ENCODE measurements at places on chromosomes 7 and 10.

DNA sequence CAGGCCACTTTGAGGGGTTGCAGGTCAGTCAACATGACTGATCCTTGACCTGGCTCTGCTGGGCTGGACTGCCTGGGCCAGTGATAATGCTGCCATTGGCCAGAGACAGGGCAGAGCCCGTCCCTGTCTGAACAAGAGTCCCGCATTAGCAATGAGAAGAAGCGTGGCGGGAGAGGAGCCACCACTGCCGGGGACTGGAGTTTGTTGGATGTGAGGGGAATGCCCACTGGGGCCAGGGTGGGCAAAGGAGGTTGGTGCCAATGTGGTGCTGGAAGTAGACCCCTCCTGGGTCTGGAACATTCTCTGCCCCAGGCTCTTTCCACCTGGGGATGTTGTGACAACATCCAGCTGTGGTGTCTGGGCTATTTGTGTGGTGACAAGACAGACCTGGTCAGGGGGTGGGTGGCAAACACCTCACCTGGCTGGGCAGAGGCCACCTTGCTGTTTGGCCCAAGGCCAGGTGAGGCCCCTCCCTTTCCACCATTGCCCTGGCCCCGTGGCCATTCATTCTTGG is 7.6 kb downstream of the SAP25 start:
- no peak for DNase-seq

GRCh38 chr10:55330486-55330885 is 529.5 kb upstream of the PCDH15 start:
- no peak for DNase-seq

DNA sequence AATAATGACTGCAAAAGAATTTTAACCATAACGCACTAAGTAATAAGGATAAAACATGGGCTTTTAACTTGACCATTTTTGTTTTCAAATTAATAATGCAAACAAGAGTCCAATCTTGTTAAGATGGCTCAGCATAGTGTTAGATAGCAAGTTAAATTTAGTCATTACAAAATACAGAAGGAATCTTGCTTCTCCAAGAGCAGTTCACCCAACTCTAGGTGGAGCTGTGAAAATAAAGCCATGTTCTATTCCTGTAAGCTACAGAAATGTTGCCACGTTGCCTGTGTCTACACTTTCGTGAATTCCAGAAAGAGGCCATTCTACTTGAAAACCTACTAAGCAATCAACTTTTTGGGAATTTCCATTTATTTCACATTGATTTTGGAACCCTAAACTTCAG is 191.9 kb downstream of the SFMBT2 start:
- DNase-seq: no peak

- DNase-seq: no peak
Measured at GRCh38 chr7:5064391-5065106, 18.9 kb downstream of the RBAK start.

DNA sequence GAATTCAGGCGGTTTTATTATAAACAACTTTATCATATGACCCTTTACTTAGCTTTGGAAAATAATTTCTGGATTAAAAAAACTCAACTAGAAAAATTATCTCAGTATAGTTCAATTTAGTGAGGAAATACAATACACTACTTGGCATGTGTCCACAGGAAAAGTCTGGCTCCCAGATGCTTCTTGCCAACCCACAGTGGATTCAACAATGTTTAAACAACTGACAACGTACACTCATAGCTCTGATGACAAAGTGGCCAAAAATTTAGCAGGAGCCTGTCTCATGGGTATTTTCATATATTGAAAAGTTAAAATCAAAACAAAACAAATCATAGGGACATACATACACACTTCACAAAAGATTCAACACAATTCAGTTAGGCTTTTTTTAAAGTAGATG is 158.8 kb downstream of the SKAP2 start:
- DNase-seq: peak; percentile 94

GRCh38 chr7:28182071-28182471 is 1.5 kb upstream of the JAZF1 start:
- no peak for DNase-seq

DNA sequence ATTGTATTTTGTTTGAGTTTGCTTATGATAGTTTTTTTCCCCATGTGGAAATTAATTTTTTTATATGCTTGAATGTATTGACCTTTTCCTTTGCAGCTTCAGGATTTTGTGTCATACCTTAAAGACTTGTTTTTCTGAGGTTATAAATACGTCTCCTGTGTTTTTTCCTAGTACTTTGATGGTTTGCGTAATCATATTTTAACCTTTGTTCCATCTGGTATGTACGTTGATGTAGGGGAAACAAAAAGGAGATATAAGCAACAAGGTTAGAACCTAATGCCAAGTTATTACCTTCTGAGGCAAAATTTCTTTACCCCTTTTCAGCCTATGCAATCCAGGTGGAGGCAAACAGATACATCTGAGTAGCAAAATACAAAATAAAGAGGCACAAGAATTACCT is 17.9 kb downstream of the FGL2 start:
- DNase-seq: no peak

GRCh38 chr7:123819001-123819400 is 26.0 kb upstream of the HYAL4 start:
- DNase-seq: no peak

DNA sequence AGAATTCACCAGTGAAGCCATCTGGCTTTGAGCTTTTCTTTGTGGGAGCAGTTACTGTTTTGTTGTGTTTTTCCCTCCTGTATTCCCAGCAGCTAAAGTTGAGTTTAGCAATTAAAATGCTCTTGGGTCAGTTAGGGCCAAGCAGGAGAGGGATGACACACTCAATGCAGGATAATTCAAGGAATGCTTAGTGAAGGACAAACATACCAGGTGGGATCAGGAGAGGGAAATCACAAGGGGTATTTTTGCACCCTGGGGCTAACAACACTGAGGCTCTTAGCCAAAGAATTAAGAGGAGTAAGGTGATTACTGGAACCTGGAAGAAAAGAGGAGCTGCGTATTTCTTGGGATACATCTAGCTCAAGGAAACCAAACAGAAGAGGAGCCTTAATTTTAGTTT is 82.4 kb upstream of the KCND2 start:
- DNase-seq: no peak

- DNase-seq: no peak
Measured at GRCh38 chr10:109191823-109192222, 731.5 kb downstream of the XPNPEP1 start.

DNA sequence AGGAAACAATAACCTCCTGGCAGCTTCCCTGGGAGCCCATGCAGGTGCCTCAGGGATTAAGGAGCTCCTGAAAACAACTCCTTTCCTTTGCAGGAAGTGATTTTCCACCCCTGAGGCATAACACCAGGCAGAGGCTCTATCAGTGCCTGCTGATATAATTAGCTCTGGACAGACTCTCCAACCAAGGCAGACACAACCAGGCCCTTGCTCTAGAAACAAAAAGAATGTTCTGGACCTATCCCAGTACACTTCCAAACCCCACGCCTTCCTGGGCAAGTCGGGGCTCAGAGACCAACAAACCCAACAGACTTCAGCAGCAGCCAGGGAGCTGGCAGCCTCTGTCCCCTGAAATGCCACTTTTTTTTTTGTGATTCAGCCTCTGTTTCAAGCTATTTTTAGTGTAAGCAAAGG is 247.1 kb downstream of the KCNMA1 start:
- DNase-seq: no peak

DNA sequence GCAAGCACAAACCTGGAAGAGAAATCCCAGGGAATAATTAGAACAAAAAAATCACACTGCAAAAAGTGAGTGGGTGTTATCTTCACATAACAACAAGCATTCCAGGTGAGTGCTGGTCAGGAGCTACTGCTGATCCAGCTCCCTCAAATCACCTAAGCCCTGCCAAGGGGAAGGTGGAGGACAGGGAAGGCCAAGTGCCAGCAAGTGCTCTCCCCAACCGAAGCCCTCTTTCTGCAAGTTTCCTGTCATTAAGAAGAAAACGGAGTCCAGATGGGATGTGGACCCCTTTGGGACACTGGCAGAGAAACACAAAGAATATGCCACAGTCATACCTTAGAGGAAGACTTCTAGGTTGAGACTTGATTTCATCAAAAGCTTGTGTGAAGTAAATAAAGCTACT is 933.0 kb upstream of the ZNF722 start:
- DNase-seq: no peak

DNA sequence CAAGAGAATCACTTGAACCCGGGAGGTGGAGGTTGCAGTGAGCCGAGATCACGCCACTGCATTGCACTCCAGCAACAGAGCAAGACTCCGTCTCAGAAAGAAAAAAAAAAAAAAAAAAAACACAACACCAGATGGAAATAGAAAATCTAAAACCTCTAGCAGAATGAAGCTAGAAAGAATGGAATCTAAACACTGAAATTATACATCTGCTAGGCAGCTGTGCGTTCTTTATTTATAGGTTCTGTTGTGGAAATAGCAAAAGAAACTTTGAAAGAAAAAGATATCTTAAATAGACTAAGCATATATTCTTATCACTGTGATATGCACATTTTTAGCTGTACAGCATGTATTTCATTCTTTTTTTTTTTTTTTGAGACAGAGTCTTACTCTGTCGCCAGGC is 17.1 kb downstream of the BMPR1A start:
- peak; percentile 59 for DNase-seq

DNA sequence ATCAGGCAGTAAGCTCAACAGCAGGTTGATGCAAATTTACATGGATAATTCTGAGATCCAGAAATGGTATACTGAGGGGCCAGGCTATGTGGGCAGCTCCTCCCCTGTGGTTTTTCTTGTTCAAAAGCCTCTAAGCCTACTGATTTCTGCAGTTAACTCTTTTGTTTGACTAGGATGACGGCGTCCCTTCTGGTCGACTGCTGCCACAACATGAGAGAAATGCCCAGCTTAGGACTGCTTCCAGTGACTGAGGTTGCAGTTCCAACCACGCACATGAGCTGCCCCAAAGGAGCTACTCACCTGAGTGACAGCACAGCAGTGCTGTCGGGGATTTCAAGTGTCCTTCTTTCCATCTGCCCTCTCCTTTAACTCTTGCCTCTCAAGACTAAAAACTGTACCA is 973.0 kb upstream of the GHITM start:
- DNase-seq: no peak

- no peak for DNase-seq
Measured at GRCh38 chr7:134931487-134931886, 54.8 kb upstream of the AGBL3 start.

GRCh38 chr7:38335492-38336147 is 62.2 kb upstream of the TARP start:
- peak; percentile 67 for DNase-seq

DNA sequence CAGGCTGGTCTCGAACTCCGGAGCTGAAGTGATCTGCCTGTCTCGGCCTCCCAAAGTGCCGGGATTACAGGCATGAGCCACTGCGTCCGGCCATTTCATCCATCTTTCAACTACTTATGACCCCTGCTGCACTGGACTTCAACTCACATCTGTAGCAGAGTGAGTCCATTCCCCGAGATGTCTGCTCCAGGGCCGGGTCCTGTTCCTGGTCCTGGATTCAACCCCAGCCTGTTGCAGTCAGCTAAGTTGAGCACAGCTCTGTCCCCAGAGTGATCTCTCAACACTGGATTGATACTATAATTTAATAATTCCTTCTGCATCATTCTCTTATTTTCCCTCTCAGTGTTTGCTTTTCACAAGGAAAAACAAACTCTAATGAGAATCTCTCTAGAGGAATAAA is 25.8 kb downstream of the PRTFDC1 start:
- no peak for DNase-seq

GRCh38 chr7:139743967-139744767 is 33.6 kb downstream of the HIPK2 start:
- DNase-seq: no peak

DNA sequence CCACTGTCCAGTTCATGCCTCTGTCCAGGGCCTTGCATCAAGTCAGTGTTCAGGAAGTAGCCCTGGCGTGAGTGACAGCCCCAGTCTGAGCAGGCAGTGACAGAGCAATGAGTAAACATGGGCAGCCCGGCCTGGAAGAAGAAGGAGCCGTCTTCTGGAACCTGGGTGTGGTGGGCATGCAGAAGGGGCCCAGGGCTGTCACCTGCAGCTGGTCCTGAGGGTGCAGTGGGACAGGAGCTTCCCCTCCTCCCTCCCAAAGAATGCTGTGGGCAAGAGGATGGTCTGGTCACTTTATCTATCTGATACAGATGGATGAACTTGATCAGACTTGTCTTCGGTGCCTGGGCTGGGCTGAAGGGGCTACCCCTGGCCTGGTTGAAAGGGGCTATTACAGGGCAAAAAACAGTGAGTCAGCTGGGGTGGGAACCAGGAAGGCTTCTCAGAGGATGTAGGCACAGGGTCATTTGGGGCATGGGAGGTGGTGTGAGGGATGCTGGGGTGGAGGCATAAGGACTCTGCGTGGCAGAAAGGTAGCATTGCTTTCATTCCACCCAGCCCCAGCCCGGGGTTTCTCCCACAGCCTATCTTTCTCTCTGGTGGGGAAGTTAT is 42.7 kb upstream of the PPIF start:
- no peak for DNase-seq

- peak; percentile 44 for DNase-seq
Measured at GRCh38 chr10:125812128-125812750, 10.8 kb downstream of the UROS start.

DNA sequence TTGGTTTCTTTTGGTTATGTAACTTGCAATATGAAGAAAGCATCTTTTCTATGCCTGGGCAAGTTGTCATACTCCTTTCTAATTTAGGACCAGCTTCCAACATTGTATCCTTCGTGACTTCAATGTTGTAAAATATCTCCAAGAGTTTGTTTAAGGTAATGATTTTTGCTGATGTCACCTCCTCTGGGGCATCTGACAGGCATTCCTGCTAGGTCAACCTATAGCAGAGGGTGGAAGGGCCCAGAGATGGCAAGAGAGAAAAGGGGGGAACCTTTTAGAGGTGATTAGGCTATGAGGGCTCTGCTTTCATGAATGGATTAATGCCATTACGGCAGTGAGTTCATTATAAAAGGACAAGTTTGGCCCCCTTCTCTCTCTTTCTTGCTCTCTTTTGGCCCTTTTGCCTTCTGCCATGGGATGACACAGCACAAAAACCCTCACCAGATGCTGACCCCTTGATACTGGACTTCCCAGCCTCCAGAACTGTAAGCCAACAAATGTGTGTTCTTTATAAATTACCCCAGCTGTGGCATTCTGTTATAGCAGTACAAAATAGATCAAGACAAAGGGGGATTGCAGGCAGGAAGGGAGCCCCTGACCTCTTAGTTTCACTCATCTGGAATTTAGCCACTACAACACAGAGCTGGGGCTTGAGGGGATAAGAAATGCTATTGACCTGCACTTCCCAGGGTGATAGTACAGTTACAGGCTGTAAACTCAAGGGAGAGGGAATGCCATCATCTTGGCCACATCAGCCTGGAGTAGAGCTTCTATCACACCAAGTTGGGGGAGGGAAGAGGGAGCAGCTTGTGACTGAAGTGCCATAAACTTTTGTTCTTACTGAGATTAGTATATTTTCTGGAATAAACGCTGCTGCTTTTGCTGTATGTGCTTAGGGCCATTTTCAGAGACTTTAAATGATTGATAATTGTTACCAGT is 195.9 kb downstream of the CFTR start:
- no peak for DNase-seq

- DNase-seq: no peak
Measured at GRCh38 chr10:132554053-132554990, 16.7 kb downstream of the INPP5A start.

DNA sequence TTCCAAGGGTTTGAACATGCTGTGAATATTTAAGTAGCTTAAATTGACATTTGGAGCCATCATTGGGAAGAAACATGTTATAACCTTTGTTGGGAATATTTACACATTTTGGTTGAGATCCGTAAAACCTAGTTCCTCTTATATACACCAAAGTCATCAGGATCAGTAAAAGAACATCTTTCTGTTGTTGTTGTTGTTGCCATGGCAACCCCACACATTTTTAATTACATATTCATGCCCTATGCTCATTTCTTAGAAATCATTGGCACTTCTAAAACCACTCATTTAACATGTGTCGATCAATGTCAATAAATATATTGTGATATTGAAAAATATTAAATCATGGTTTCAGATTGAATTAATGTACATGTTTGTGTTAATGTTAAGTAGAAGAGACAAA is 122.6 kb downstream of the POU6F2 start:
- DNase-seq: no peak
